Renal cortical epithelial cell (primary cell): ENCODE measurements at places on chromosomes 4 and X.

GRCh38 chrX:23803931-23804381 lies 21.0 kb downstream of the SAT1 start:
- peak; percentile 96 for DNase-seq

- no peak for DNase-seq
Measured at GRCh38 chrX:17226736-17227135, 148.3 kb upstream of the NHS start.

- peak; percentile 29 for DNase-seq
Measured at GRCh38 chr4:16192631-16193518, 33.4 kb downstream of the TAPT1 start.

- DNase-seq, result peak; percentile 72
Measured at GRCh38 chrX:117989512-117989911, 127.1 kb downstream of the KLHL13 start.

- DNase-seq, result no peak
Measured at GRCh38 chr4:73764513-73764912, 24.1 kb downstream of the CXCL8 start.

GRCh38 chr4:89134775-89135319 lies 23.5 kb downstream of the TIGD2 start:
- peak; percentile 96 for DNase-seq

GRCh38 chr4:180456928-180457327 lies 1786.3 kb upstream of the TENM3 start:
- no peak for DNase-seq

DNA sequence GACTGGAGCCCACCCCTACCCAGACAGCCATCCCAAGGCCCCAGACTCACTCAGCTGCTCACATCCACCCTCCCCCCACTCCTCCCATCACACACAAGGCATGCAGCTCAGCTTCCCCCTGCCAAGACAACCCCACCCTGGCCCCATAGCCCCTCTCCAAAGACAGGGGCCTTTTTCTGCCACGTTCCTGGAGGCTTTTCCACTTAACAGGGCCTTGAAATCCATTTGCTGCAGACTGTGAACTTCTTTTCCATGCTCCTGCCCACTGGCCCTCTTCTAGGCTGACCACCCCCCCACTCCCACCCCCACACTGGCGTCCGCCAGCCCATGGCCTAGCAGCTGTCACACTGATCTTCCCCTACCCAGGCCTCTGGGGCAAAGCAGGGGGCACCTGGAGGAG lies 76.0 kb downstream of the PJA1 start:
- DNase-seq, result no peak

- DNase-seq, result no peak
Measured at GRCh38 chrX:154020536-154021115, 924 bp upstream of the IRAK1 start.

DNA sequence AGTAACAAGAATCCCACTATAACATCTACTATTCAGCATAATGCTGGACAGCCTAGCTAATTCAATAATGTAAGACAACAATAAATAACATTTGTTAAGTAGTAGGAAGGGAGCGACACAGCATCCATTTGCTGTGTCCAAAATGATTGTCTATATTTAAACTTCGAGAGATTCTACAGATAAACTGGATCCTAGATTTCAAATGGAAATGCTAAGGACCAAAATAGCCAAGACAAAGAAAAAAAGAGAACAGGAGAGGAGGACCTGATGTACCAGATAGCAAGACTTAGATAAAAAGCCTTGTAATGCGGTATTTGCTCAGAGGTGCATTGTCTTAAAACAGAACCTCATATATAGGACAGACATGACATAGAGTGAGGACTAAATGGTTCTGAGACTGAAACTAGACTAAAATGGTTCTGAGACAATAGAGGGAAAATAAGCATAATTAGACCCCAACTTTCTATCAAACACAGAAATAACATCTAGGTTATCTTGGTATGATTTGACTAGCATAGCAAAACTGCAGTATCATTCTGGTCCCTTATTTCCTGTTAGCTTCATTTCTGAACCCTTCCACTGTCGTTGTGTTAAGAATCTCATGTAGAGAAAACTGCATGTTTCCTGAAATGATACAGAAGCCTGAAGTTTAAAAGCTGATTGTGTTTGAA lies 3.8 kb downstream of the HPGDS start:
- no peak for DNase-seq

DNA sequence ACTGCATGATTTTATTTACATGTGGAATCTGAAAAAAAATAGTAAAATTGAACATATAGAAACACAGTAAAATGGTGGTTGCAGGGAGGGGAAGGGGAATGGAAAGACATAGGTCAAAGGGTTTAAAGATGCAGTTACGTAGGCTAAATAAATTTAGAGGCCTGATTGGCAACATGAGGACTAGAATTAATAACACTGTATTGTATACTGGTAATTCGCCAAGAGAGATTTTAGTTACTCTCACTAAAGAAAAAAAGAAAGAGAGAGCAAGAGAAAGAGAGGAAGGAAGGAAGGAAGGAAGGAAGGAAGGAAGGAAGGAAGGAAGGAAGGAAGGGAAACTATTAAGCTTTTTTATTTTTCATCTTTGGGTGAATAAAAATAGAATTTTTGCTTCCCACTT lies 488.1 kb downstream of the PCDH10 start:
- DNase-seq, result no peak

DNA sequence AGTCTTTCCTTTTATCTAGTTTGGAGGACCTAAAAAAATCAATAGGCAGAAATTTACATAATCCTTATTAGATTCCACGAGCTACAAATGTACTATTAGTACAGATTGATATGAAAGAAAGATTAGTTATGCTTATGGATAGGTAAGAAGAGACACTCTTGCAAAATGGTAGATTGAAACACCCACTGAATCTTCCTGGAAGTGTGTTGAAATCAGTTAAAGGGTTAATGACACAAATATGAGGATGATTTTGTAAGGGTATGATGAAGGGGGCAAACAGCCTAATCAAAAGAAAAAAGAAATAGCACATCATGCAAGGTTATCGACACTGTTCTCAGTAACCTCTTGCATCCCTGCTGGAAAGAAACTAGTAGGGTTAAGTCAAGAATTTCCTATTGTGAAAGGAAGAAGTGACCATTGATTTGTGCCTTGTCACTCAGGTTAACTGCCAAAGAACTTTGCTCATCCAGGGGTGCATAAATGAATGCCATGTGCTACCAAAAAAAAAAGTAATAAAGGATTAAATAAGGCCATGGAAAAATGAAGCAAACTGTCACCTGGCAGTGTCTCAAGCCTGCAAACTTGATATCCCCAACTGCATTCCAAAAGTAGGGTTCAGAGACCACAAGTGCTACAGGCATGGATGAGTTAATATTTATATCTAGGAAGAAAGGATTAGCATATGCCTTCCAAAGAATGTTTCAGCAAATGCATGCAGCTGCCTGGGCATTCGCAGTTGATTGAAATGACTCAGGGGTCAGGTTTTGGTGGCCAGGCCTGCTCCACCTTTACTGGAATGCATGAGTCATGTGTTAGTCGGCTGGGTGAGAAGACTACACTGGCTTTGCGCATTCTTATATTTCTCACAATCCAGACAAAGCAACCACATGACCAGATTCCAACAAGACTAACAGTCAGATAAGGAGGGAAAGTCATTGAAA lies 78.3 kb upstream of the ATXN3L start:
- DNase-seq, result peak; percentile 98

DNA sequence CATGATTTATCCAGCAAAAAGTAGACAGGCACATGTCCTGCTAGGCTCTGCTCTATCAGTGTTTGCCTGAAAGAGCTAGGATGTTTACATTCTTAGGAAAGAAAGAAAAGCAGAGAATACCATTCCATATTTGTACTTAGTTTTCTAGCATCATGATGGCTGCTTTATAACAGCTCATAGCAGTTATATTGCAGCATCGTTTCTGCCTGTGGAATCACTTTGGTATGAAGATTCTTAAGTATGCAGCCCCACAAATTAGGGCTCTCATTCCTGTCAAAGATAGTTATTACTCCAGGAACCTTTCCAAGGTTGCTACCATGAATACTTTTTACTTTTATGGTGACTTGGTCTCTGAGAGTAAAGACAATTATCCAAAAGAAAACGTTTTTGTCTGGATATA lies 119.0 kb upstream of the MYOZ2 start:
- no peak for DNase-seq

DNA sequence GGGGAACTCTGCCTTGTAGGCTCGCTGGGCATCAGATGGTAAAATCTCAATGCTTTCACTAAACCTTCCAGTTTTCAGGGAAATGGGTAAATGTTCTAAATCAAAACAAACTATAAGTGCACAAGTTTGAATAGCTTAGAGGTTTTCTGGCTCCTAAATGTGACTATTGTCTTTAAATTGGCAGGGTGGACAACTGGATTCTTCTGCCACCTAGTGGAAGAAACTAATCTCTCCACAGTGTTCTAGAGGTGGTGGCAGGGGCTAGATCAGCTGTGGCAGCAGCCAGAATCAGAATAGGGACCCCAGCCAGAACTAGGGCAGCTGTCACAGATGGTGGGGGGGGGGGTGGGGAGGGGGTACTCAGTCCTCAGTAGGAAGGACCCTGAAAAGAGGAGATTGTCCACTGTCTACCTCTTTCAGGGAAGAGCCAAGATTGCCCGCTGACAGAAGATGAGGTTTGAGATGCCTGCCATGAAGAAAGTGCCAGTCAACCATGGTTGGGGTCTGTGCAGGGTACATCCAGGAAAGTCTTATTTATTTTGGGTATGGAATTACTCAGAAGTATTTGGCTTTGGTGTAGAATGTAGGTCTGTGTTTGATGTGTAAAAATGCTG lies 201.4 kb downstream of the CCNG2 start:
- peak; percentile 29 for DNase-seq

DNA sequence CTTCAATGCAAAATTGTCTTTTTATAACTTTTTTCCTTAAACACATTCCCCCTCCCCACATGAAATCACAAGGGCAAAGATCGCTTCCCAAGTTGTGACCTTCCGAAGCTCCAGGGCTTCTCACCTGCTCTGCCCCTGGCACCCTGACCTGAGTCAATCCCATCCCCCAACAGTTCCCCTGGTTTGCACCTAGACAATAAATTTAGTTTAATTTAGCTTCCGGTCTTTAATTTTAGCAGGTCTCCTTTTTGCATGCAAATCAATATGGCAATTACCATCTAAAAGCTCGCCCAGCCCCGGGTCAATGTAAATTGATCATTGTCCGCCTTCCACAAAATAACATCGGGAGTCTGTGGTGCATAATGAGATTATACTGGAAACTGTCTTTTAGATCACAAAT lies 6.8 kb downstream of the BCOR start:
- DNase-seq, result no peak
